ENCODE measurements at places on chromosomes 2 and 18. TPM values are rescaled to one million over a fixed set of nuclear protein-coding genes. Genes with fewer than 3 reads are reported as not detected.

The UBE2F gene
- total RNA-seq = 65.1 TPM

The MYO3B gene
- not detected for total RNA-seq

The KLF11 gene
- 24.4 TPM for total RNA-seq

The POTEI gene
- total RNA-seq = not detected

The MYO7B gene
- total RNA-seq = 0.32 TPM

The CCDC68 gene
- 3.7 TPM for total RNA-seq

The ALPI gene
- not detected for total RNA-seq

The FOXI3 gene
- total RNA-seq = not detected

The ANXA4 gene
- 22.5 TPM for total RNA-seq

The ATP8B1 gene
- total RNA-seq = 5.9 TPM

The NETO1 gene
- not detected for total RNA-seq

The IGFBP2 gene
- total RNA-seq = 51.1 TPM

The RTTN gene
- 11.1 TPM for total RNA-seq

The TMEM87B gene
- 6.0 TPM for total RNA-seq

The FOXD4L1 gene
- not detected for total RNA-seq

The RTP5 gene
- not detected for total RNA-seq

The STAM2 gene
- 22.6 TPM for total RNA-seq

The MOCOS gene
- 0.40 TPM for total RNA-seq

The EHD3 gene
- total RNA-seq = 23.0 TPM

The ZNF385B gene
- total RNA-seq = 0.46 TPM
